Activated CD8-positive, alpha-beta memory T cell treated with anti-CD3 and anti-CD28 coated beads, Interleukin-2, amount 10 ng/mL, durations not matched to agents 7 days and 5 days (primary cell): ENCODE measurements at places on chromosomes 12 and 14. TPM values are rescaled to one million over a fixed set of nuclear protein-coding genes. Genes with fewer than 3 reads are reported as not detected.

FGF6 gene
- not detected for total RNA-seq

- no peaks in the 10 kb centered on the region for H3K4me1 ChIP-seq
- no peaks in the 10 kb centered on the region for H3K36me3 ChIP-seq
These were observed 7.3 kb upstream of the STX2 start for GRCh38 chr12:130846369-130846768.

DNA sequence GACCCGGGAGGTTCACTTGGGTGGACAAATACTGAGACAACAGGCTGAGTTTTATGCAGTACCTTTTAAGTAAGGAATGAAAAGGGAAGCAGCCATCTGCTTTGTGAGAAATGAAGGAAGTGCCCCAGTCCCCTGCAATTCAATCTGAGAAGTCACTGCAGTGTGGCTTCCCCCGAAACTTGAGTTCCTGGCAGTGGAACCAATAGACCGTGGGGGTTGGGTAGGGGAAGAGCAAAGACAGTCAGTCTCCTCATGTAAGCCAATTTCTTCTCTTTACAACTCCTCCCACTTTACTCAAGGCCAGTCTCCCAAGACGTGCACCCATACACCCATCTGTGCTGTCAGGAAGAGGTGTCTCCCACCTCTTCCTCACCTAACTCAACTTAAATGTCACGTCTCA, 206.5 kb downstream of the BCAT1 start:
- peaks cover 35% of the 10 kb centered on the region for H3K4me1 ChIP-seq
- H3K36me3 ChIP-seq: peaks cover 4% of the 10 kb centered on the region
- H3K27me3 ChIP-seq: no peaks in the 10 kb centered on the region
- peak; percentile 76 for DNase-seq

CLEC14A gene
- total RNA-seq: not detected

GRCh38 chr14:29668201-29668600, 259.4 kb downstream of the PRKD1 start:
- H3K27me3 ChIP-seq: no peaks in the 10 kb centered on the region
- H3K36me3 ChIP-seq: no peaks in the 10 kb centered on the region
- no peak overlapping the region for H3K27ac ChIP-seq
- H3K4me1 ChIP-seq: no peaks in the 10 kb centered on the region

GRCh38 chr14:103198131-103199105, 75.2 kb downstream of the TNFAIP2 start:
- peaks cover 11% of the 10 kb centered on the region for H3K27me3 ChIP-seq
- H3K4me1 ChIP-seq: no peaks in the 10 kb centered on the region
- no peak overlapping the region for H3K27ac ChIP-seq
- no peak for DNase-seq

IAPP gene
- total RNA-seq: not detected

DNA sequence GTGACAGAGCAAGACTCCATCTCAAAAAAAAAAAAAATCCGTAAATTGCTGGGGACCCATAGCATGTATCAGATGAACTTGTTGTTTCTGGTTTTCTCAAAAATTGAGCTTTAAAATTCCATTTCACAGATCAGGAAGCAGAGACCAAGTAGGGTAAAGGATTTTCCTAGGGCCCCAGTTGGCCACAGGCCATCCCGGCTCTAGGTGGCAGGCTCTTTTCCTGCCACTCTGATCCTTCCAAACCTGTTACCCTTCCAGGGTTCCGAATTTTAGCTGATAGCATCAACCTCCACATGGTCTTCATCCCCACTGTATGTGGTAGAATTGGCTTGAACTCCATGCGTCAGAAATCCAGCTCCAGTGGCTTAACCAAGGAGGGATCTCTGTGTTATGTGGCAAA, 36.1 kb upstream of the BDKRB2 start:
- DNase-seq: no peak
- no peak overlapping the region for H3K4me3 ChIP-seq
- H3K27ac ChIP-seq: no peak overlapping the region
- H3K27me3 ChIP-seq: no peaks in the 10 kb centered on the region
- H3K36me3 ChIP-seq: no peaks in the 10 kb centered on the region

DNA sequence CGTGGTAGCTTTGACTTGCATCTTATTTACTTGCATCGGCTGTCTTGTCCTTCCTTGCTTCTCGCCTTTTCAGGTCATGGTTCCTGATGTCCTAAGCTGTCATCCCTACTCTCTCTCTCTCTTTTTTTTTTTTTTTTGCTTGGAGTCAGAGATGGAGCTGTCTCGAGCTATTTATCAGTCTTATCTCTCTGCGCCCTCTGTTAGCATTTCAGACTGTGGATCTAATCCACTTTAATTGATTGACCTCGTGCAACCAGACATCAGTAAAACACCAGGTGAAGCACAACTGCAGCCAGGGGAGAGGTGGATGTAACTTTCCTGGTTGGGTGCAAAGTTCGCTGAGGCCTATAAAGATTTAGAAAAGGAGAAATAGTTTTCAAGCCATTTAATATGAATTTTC, 554.8 kb downstream of the DIO2 start:
- H3K27me3 ChIP-seq: no peaks in the 10 kb centered on the region
- no peak overlapping the region for H3K4me3 ChIP-seq
- no peak overlapping the region for H3K27ac ChIP-seq
- H3K4me1 ChIP-seq: no peaks in the 10 kb centered on the region
- no peak for DNase-seq

DNA sequence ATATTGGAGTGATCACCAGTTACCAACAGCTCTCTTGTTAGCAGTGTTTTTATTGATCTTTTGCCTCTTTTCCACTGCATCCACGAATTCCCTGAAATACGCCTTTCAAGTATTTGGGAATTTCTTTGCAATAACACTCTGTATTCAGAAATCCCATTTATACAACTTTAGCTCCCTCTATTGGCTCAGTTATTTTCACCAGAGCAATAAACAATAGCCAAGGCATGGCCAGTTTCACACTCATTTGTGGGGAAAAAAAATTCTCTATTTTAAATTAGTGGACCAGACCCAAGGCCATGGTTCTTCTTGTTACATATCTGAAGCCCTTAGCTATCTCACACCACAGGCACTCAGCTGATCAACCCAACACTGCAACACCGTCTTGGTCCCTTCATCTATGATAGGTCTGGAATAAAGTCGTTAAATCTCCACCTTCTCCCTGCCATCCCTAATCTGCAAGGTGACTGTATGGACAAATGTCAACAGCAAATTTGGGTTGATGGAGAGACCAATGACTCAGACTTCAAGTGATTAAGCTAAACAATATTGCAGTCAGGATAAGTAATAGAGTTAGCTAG, 92.4 kb upstream of the TMEM260 start:
- H3K4me3 ChIP-seq: no peak overlapping the region
- no peaks in the 10 kb centered on the region for H3K36me3 ChIP-seq
- H3K27ac ChIP-seq: no peak overlapping the region
- no peaks in the 10 kb centered on the region for H3K4me1 ChIP-seq
- peaks cover 15% of the 10 kb centered on the region for H3K27me3 ChIP-seq

KICS2 gene
- total RNA-seq: 10.5 TPM

GRCh38 chr12:107654873-107655272, 30.7 kb upstream of the PWP1 start:
- H3K27me3 ChIP-seq: no peaks in the 10 kb centered on the region
- DNase-seq: no peak
- peaks cover 3% of the 10 kb centered on the region for H3K4me1 ChIP-seq

BBOF1 gene
- total RNA-seq: 0.87 TPM

- no peaks in the 10 kb centered on the region for H3K4me1 ChIP-seq
- peaks cover 16% of the 10 kb centered on the region for H3K27me3 ChIP-seq
- no peak for DNase-seq
- H3K4me3 ChIP-seq: no peak overlapping the region
These were observed 41.8 kb downstream of the TUNAR start for GRCh38 chr14:95918466-95918865.

DNA sequence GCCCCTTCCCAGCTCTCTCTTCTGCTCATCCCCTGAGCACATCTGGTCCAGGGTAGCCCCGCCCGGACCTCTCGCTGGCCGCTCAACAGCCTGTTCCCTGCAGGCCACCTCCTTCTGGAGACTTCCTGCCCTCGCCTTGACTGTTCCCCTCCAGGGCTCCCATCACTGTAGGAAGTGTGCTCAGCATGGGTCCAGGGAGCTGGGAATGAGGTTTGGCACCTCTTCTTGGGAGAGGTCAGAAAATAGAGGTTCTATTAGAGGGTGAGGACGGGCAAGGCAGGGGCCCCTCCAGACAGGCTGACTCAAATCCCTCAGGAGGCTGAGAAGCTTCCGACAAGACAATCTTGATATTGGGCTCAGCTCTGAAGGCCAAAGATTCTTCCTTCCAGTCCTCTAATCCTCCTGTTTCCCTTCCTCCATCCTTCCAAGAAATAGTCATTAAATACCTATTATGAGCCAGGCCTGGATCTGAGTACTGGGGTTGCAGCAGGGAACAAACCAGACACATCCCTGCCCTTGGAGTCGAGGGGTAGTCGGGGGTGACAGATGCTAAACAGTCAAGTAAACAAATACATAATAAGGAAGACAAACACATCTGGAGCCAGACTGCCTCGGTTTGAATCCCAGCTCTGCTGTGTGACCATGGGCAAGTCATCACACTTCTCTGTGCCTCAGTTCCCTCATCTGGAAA, 30.6 kb downstream of the CMKLR1 start:
- DNase-seq: no peak
- no peaks in the 10 kb centered on the region for H3K36me3 ChIP-seq

GRCh38 chr12:76462668-76463224, 96.8 kb downstream of the OSBPL8 start:
- no peaks in the 10 kb centered on the region for H3K27me3 ChIP-seq
- H3K36me3 ChIP-seq: no peaks in the 10 kb centered on the region
- no peak overlapping the region for H3K4me3 ChIP-seq
- peaks cover 16% of the 10 kb centered on the region for H3K4me1 ChIP-seq
- H3K27ac ChIP-seq: no peak overlapping the region
- DNase-seq: no peak

DNA sequence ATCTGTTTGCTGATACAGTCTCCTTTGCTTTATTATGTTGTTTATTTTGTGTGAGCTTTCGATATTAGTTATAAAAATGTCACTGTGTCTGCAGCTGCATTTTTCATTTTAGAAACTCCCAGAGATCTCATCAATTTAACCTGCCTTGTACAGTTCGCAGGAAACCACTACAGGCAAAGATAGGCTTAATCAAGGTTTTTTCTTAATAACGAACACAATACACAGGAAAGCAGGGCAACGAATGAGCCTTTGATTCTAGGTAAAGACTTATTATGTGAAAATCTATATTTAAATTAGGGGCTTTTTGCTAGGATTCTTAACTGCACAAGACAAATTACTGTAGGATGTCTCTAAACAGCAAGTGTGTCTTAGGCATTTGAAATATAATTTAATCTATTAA, 191.9 kb downstream of the RGS6 start:
- H3K27ac ChIP-seq: no peak overlapping the region
- DNase-seq: no peak
- no peak overlapping the region for H3K4me3 ChIP-seq
- H3K27me3 ChIP-seq: peaks cover 41% of the 10 kb centered on the region
- no peaks in the 10 kb centered on the region for H3K36me3 ChIP-seq
- H3K4me1 ChIP-seq: peaks cover 4% of the 10 kb centered on the region

DNA sequence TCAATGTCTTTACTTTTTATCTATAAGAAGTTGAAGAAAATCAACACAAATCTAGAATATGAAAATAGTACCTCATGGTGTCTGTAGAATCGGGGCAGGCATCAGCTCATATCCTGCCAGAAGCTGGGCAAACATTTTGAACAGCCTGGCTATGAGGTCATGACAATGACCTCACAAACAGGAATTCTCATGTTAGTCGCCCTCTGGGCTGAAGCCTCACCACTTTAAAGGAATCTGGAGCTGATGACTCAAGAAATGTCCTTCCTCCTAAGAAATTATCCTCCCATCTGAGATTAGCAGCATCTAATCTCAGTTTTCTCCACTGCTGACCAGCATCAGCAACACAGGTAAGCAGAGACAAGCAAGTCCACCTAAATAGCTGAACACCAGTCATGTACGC, 27.1 kb downstream of the CLIP1 start:
- H3K4me3 ChIP-seq: no peak overlapping the region
- no peaks in the 10 kb centered on the region for H3K27me3 ChIP-seq
- H3K36me3 ChIP-seq: peaks cover 9% of the 10 kb centered on the region
- no peak overlapping the region for H3K27ac ChIP-seq

- peak overlapping the region; percentile 83 for H3K27ac ChIP-seq
- peak overlapping the region; percentile 93 for H3K4me3 ChIP-seq
- DNase-seq: peak; percentile 45
These were observed 2.8 kb downstream of the TESPA1 start for GRCh38 chr12:54981796-54982195.

DNA sequence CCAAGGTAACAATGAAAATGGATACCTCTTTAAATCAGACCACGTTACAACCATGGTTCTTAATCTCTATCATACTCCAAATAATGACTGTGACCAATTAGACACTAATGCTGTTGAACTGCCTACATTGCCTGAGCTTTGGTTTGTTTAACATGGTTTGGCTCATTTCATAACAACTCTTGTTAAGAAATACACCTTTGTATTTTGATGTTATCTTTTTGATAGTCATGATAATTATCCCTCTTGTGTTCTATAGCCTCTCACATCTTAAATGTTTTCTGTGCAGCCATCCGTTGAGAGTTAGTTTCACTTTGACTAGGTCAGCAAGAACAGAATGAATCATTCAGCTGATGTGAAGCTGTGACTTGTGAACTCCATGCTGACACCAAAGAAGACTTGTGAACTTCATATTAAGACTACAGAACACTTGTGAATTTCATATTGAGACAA, 75.5 kb upstream of the RERGL start:
- peaks cover 8% of the 10 kb centered on the region for H3K36me3 ChIP-seq
- peaks cover 14% of the 10 kb centered on the region for H3K4me1 ChIP-seq
- H3K27me3 ChIP-seq: no peaks in the 10 kb centered on the region
- peak; percentile 48 for DNase-seq
- H3K4me3 ChIP-seq: peak overlapping the region; percentile 31
- peak overlapping the region; percentile 80 for H3K27ac ChIP-seq

DNA sequence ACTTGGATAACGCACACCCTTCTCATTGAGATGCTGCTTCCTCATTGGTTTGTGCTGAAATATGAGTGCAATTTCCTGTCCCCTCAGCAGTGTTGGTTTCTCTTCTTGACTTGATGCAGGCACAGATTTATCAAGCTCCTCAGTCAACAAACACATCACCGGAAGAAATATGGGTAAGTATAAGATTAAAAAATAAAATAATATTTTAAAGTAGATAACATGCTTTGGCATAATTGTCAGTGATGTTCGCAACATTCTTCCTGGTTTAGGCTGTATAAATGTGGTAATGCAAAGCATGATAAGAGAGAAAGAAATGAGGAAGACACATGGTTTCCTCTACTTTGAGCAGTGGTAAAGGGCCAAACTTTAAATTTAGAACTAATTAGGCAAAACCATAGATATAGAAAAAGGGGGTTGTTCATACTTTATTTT, at the start of gene GPR65:
Gene GPR65 (plus strand): TSS at position 86 of the 432 bp plus-strand sequence. CDS start 5,713 bp downstream, outside the sequence.
- no peaks in the 10 kb centered on the region for H3K27me3 ChIP-seq
- H3K4me3 ChIP-seq: peak within 1 kb of the TSS; percentile 95
- H3K27ac ChIP-seq: peak within 1 kb of the TSS; percentile 97
- peaks cover 55% of the 10 kb centered on the region for H3K4me1 ChIP-seq
- H3K36me3 ChIP-seq: peaks cover 37% of the 10 kb centered on the region

DNA sequence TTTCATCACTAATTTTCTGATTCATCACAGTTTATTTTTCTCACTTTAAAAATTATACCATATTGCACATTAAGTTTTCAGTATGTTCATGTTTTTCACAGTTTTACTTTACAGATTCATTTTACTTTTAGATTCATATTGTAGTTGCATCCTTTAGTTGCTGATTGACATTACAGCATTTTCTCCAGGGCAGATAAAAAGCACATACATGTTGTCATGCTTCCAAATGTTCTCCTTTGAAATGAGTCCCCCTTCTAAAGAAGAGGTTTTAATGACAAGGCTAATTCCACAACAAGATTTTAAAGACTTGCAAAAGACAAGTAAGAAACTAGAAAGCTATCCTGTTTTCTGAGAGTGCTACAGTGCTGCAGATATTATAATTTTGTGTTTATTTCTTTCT, 72.1 kb upstream of the RASSF8 start:
- DNase-seq: no peak
- no peaks in the 10 kb centered on the region for H3K36me3 ChIP-seq
- no peaks in the 10 kb centered on the region for H3K27me3 ChIP-seq
- H3K4me1 ChIP-seq: no peaks in the 10 kb centered on the region
